Psoas muscle (tissue), 8 donors: ENCODE measurements at places on chromosomes 4 and X. TPM values are rescaled to one million over a fixed set of nuclear protein-coding genes. Genes with fewer than 3 reads are reported as not detected.

ADH1C gene
- 1.8 TPM for total RNA-seq

- DNase-seq: no peak
Observed at GRCh38 chr4:175273995-175274753, 356.0 kb downstream of the ADAM29 start.

DNA sequence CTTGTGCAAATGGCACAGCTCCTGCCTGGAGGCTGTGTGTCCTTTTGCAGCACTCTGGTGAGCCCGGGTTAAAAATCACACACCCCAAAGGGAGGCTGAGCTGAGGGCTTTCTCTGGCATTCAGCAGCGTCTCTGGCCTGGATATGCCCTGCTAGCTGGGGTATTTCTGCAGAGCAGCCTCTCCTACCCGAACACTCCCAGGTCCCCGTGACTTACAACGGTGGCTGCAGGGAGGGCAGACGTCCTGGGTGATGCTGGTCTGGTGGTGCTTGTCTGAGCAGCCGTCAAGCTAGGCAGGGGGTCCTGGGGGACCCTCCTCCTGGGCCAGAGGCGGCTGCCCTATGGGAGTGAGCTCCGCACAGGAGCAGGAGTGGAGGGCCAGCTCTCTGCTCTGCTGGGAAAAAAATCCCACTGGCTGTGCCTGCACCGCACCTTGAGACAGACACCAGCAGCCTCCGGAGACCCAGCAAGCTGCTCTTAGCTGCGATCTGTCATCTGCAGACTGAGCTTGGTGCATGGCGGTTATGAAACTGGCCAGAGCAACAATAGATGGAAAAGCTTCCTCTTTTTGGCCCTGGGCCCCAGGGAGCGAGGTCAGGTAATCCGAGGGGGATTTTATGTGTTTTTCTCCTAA is 41.3 kb upstream of the ASMTL start:
- no peak for DNase-seq

- no peak for DNase-seq
Observed at GRCh38 chr4:81883004-81883403, 411.3 kb upstream of the RASGEF1B start.

DNA sequence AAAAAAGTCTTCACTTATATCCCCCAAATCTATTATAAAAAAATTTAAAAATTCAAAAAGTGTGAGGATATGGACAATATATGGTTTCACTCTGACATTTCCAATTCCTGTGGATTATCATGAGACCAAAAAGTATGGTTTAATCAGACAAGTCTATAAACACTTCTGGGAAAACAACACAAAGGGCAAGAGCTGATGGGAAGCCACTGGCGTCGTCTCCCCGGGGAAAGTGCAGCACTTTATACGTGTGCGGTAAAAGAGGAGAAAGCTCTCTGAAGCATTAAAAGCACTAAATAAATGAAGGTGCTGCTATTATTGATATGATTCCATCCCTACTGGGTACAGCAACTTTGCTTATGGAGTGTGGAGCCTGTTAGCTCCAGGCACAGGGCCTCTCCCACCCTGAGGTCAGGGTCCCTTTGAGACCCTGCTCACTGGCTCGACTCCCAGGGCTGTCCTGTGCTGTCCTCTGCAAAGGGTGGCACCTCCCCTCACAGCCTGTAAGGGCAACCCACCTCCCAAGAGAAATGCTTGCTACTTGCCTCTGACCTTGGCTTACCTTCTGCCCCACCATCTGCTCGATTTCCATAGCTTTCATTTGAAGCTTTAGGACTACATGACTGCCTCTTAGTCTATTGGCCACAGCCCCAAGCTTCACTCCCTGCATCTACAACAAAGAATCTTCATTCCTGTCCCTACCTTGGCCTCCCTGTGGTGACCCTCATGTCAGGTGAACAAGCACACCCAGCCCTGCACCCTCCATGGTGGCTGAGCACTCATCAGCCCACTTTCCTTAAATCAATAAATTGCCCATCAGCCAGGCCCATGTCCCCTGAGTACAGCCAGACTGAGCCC is 248.6 kb downstream of the HNRNPD start:
- no peak for DNase-seq

SH3D19 gene
- 31.1 TPM for total RNA-seq

NR0B1 gene
- not detected for total RNA-seq

EXOC1L gene
- total RNA-seq: not detected

GRCh38 chr4:55857586-55857985 is 4.1 kb downstream of the EXOC1 start:
- DNase-seq: no peak

DNA sequence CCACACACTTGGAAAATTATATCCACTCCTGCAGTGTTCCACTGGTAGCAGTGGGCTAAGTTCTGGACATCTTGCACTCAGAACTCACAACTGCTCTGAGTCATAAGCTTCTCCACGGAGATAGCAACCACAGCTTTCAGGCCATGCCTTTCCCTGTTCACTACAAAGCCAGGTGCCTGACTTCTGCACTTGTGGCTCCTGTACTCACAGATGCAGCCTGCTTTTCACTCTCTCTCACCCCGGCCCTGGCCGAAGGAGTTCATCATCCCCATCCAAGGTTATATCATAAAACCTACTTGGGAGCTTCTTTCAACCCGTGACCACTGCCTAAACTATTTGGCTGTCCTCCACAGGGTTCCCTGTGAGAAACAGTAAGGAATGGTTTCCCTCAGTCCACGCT is 999.4 kb downstream of the GLUD2 start:
- no peak for DNase-seq

DNA sequence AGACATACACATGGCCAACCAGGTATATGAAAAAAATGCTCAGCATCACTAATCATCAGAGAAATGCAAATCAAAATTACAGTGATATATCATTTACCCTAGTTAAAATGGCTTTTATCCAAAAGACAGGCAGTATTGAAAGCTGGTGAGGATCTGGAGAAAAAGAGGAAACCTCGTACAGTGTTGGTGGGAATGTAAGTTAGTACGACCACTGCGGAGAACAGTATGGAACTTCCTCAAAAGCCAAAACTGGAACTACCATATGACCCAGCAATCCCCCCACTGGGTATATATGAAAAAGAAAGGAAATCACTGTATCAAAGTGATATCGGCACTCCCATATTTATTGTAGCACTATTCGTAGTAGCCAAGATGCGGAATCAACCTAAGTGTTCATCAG is 23.4 kb downstream of the ABHD18 start:
- DNase-seq: no peak

DNA sequence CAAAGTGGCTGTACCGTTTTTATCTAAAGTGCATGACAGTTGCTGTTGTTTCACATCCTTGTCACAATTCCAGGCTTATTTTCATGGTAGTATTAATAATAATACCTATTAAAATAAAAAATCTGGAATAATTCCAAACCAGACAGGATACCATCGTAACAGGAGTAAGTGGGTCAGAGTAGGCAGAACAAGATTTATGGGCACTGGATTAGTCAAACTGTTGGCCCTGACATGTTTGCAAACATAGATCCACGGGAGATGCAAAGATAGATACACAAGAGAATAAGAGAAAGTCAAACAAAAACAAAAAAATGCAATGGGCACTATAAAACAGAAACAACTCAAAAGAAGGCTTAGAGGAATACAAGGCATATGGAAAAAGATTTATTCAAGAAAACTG is 449.5 kb upstream of the HS3ST1 start:
- no peak for DNase-seq
